ENCODE measurements at places on chromosomes 12 and 14.
A peak's percentile ranks its signal among the peaks of the same experiment; 100 is the strongest.

DNA sequence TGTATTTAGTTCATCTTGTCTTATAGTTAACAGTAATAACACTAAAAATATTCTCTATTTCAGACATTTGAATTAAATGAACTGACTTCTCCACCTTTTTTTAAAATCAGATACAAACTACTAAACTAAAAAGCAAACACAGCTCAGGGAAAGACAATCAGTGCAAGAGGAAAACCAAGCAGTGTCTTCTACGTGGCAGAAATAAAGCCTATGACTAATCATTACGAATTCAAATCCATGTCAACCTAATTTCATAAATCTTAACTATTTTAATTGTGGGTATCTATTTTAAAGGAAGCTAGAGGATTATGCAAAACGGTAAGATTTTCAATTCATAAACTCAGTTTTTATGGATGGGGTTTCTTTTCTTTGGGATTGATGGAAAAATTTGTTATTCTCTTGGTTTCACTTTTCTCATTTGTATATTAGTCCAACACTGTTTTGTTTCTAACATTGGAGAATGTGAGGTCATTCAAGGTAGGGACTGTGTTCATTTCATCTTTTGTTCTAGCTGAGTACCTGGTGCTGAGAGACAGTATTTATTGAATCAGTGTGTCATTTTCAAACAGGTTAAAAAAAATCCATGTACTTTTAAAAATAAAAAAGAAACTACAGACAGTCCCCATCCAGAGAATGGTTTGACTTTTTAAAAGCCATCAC, 12.8 kb upstream of the PALS1 start:
- DNase-seq, result no peak

GRCh38 chr12:113098441-113099028, 37.0 kb downstream of the RASAL1 start:
- peak; percentile 24 for DNase-seq

DNA sequence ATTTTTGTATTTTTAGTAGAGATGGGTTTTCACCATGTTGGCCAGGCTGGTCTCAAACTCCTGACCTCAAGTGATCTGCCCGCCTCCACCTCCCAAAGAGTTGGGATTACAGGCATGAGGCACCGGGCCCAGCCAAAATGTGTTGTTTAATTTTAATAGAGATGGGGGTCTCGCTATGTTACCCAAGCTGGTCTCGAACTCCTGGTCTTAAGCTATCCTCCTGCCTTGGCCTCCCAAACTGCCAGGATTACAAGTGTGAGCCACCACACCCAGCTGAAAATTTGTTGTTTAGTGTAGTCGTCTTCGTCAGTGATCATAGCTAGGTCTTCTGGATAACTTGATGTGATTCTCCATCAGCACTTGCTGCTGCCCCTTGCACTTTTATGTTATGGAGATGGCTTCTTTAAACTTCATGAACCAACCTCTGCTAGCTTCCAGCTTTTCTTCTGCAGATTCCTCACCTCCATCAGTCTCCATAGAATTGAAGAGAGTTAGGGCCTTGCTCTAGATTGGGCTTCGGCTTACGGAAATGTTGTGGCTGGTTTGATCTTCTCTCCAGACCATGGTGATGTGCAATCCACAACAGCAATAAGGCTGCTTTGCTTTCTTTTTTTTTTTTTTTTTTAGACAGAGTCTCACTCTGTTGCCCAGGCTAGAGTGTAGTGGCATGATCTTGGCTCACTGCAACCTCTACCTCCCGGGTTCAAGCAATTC, 13.0 kb downstream of the ISCU start:
- DNase-seq, result no peak

DNA sequence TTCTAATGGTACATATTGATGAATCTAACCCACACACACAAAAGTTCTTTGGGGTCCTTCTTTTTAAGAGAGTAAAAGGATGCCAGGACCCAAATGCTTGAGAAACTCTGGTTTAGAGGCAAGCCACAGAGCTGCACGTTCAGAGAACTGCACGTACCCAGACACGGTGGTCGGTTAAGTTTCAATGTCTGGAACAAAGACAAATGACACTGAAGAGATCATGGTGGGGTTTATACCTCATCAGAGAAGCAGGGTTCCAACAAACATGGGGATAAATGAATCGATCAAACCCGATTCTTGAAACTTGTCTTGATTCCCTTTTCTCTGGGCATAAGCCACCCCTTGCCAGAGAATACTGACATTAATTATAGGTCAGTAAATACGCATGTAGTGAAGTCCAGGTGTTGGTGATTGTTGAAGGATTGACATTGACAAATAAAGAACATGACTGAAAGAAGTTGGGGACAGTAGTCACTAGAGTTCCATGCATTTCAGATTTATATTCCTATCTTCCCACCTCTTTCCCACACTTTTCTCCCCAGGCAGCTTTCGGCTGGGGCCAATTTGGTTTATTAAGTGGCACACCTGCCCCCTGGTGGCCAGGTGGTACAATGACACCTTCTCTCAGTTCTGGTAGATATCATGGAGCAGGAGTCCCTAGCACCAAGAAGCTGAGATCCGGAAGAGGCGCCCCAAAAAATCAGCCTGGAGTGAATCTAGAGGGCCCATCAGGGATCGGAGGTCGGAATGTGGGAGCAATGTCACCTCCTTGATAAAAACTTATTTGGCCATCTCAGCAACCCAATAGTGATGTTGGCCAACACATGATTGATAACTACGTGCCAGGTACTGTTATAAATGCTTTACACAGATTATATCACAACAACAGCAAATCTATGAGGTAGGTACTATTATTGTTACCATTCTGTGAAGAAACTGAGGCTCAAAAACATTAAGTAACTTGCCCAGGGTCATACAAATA, 17.8 kb upstream of the HDAC7 start:
- peak; percentile 80 for DNase-seq

- DNase-seq, result no peak
Measured at GRCh38 chr14:94021001-94021400, 5.1 kb upstream of the OTUB2 start.

DNA sequence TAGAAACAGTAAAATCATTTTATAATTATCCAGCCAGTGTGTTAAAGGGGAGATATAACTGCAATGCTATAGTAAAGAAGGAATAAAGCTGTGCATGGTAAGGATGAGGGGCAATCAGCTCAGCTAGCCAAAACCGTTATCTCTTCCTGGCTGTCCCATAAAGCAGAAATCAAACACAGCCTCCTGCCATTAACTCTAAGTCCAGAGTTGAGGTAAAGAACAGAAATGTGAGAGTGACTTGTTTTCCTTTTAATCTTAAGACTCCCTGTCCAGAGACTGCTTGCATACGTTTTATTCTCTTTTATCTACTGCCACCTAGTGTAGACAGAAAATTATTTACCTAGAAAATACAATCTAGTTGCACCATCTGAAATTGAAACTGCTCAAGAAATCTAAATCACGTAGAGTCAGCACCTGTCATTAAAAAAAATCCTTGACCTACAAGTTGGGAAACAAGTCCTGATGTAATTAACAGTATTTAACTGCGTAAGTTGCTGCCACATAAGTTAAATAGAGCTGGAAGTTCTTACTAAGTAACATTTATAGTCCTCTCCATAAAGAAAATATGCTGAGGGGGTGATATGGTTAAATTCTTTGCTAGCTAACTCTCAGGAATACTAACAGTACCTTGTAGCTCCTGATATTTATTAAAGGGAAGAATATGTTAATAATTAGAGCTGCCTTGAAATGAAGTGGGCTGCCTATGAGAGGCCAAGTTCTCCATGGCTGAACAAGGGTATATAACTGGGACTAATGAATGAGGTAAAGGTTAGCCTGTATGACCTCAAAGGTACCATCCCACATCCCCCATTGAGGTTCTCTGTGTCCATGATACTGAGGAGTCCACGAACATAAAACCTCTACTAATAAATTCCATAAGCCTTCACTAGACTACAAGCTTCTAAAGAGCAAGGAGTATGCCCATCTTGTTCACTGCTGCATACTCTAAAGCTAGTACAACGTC, 62.7 kb downstream of the GALNT4 start:
- peak; percentile 74 for DNase-seq

DNA sequence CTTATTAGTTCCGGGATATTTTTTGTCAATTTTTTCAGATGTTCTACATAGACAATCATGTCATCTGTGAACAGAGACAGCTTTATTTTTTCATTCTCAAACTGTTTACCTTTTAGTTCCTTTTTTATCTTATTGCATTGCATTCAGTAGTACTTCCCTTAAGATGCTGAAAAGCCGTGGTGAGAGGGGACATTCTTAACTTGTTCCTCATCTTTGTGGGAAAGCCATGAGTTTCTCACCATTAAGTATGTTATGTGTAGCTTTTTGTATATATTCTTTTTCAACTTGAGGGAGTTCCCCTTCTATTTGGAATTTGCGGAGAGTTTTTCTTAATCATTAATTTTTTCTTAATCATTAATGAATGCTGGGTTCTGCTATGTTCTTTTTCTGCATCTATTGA, 1727.1 kb upstream of the SEL1L start:
- no peak for DNase-seq

GRCh38 chr12:88267630-88268029, 125.5 kb downstream of the TMTC3 start:
- no peak for DNase-seq

DNA sequence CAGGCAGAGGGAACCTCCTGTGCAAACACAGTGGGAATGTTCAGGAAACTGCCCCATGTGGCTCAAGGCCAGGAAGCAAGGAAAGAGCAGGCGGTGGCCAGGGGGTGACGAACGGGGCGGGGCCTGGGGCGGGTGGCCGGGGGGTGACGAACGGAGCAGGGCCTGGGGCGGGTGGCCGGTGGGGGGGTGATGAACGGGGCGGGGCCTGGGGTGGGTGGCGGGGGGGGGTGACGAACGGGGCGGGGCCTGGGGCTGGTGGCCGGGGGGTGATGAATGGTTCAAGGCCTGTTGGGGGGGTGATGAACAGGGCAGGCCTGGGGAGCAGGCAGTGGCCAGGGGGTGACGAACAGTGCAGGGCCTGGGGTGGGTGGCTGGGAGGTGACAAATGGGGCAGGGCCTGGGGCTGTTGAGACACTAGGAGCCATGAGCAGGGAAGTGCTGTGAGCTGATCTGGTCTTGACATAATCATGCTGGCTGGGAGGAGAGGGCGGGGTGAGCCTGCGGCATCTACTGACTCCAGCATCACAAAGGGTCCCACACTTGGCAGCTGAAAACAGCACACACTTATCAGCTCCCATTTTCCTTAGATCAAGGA, 62.7 kb upstream of the FBRSL1 start:
- no peak for DNase-seq

GRCh38 chr14:101064121-101064661, 160.7 kb upstream of the RTL1 start:
- no peak for DNase-seq

GRCh38 chr14:99327050-99327449, 55.1 kb upstream of the BCL11B start:
- no peak for DNase-seq

DNA sequence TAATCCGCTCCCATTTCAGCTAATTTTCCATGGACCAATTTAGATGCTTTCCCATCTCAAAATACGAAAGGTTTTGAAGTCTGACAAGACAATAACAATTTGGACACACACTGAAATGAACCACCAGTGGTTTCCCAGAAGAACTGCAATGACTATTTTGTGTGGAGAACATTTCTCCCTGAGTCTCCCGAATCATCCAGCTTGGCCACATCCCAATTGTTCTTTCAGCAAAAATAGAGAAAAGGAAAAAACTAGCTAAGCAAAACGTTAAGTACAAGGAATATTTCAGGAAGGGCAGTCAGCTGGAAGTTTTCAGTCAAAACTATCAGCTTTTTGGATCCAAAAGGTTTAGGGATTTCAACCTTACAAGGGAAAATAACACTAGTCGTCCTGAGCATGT, 390.6 kb downstream of the KCNH5 start:
- DNase-seq, result no peak

- DNase-seq, result no peak
Measured at GRCh38 chr12:59075968-59076490, 155.7 kb upstream of the LRIG3 start.

DNA sequence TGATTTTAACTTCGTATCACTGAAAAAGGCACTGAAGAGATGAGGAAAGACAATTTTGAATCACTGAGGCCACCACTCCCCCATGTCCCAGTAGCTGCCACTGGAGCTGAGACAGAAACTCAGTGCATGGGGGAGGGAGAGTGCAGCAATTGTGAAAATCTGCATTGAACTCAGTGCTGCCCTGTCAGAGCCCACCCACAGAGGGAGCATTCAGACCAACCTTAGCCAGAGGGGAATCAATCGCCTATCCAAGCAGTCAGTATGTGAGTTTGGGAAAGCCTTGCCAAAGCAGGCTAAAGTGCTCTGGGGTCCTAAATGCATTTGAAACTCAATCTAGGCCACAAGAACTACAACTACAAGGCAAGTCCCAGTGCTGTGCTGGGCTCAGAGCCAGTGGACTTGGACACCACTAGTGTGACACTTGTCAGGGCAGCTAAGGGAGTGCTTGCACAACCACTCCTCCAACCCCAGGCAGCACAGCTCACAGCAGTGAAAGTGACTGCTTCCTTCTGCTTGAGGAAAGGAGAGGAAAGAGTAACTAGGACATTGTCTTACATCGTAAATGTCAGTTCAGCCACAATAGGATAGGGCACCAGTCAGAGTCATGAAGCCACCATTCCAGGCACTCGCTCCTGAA, 13.3 kb downstream of the RNASE3 start:
- no peak for DNase-seq

DNA sequence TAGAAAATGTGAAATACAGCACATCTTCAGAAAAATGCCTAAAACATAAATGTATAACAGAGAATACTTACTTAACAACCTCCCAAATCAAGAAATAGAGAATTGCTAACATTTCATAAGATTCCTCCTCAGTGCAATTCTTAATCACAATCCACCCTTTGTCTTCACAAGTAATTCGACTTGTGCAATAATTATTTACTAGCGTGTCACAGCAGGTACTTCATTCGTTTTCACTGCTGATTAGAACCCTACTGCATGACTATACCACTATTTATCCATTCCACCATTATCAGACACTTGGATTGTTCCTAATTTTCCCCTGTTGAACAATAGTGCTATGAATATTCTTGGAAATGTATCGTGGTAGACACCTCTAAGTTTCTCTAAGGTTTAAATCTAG, 64.9 kb upstream of the BBS10 start:
- DNase-seq, result no peak

DNA sequence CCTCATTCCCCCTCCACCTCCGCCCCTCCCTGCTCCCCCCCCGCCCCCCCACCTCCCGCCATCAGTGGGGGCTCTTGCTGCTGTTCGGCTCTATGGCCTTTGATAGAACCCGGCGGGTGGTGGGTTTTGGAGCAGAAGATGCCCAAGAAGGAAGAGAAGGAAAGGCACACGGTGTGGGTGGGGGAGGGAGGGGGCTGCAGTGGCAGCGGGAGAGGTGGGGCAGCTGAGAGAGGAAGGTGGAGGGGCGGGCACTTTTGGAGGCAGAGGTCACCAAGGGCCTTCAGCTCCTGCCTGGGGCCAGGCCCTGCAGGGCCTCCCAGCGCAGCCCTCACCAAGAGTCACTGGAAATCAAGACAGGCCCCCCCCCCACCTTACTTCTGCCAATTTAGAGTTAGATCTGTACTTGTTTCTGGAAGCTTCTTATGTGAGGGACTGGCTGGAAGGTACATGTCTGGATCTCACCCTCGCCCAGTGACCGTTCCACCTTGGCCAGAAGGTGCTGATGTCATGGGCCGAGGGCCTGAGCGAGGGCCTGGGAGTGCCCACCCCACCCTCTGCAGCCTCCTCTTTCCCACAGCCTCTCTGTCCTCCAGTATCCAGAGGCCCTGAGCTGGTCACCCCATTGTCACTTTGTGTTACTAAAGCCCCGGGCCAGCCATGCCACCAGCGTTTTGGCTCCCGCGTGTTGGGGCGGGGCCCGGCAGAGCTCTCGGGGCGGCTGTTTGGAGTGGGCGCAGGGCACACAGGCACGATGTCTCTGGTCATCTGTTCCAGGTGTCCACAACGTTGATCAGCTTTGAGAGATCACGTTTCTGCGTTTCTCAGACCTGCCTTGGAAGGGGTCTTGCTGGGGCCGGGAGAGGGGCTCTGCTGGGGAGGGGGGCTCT, 153.9 kb downstream of the KIF26A start:
- DNase-seq, result no peak

- no peak for DNase-seq
Measured at GRCh38 chr14:86641310-86641709, 1111.4 kb downstream of the FLRT2 start.

Measured in hematopoietic multipotent progenitor cell treated with erythropoietin and hydrocortisone succinate and interleukin-3 and kit ligand, for 15 days (in vitro differentiated cells).